Activated T-cell treated with anti-CD3 and anti-CD28 coated beads for 48 hours (primary cell): ENCODE measurements at places on chromosomes 6 and 20.

- no peak for DNase-seq
Measured at GRCh38 chr6:53556986-53557715, 12.2 kb upstream of the GCLC start.

DNA sequence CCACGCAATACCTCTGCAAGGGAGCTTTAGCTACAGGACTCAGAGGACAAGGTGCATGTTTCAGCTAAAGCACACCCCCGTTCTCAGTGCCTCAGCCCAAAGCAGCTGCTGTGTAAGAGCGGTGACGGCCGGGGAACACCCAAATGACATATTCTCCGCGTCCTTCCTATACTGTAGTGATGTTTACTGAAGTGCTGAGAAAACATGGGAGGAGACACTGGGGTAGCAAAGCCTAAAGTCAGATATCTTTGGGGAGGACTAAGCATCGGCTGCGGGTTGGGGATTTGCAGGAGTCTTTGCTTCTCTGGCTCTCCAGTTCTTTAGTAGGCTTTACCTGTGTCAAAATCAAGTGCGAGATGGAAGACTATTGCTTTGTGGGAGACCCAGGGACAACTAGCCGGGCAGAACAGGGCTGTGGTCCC is 1.7 kb downstream of the SLC22A23 start:
- DNase-seq: peak; percentile 33

GRCh38 chr6:47371139-47371869 is 61.6 kb upstream of the TNFRSF21 start:
- DNase-seq: no peak

GRCh38 chr6:18160911-18161310 is 5.7 kb downstream of the KDM1B start:
- DNase-seq: no peak

- peak; percentile 31 for DNase-seq
Measured at GRCh38 chr6:45677381-45678284, 299.9 kb upstream of the SUPT3H start.

DNA sequence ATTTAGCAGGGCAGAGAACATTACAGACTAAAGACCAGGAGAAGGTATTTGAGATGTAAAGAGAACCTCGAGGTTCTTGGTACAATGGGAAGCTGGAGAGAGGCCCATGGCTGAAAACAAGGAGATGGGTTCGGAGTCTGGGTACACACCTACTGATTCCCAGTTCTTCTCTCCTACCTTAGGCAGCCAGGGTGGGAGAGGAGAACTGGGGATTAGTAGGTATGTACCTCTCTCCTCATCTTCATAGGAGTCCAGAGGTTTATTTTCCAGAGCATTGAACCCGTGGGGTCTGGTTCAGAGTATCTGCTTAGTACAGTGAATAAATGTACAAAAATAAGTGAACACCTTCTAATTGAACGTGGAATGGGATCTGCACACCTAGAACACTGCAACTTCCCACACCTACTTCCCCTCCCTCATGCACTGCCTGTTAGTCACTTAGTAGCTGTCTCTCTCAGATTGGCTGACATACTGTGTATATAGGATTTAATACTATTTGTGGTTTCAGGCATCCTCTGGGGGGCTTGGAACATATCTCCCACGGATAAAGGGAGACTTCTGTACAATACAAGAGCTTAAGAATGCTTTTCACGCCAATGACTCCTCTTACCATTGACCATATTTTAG is 23.5 kb upstream of the NUP153 start:
- DNase-seq: no peak

DNA sequence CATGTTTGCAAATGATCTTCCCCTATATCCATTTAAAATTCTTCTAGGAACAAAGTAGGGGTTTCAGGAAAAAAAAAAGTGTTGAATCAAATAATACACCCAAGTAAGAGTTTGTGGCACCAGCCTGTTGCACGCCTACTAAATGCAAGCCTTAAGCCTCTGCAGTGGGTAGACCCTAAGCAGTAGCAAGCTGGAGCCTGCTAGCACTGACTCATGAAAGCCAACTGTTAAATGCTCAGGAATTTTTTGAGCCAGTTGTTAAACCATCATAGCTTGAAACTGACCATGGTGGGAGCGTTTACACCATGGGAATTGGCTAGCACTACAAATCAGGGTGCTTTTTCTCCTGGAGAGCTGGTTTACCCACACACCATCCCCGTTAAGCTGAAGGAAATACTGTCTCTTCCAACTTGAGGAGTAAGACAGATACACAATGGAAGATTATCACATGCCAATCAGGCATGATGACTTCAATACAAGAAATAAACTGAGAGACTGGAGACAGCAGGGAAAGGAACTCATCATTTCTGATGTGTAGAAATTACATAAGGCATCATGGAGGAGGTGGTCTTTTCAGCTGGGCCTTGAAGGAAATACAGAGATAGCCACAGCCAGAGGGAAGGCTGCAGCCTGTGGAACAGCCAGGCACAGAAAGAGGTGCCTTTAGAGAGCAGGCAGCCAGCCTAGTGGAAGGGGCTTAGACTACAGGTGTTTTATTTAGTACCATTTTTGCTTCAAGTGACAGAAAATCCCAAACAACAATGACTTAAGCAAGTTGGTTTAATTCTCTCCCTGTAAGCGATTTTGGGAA is 110.8 kb downstream of the SNX5 start:
- DNase-seq: no peak

GRCh38 chr6:73898599-73898998 is 202.6 kb downstream of the CD109 start:
- DNase-seq: no peak

GRCh38 chr6:118638288-118638687 is 13.1 kb downstream of the CEP85L start:
- no peak for DNase-seq

DNA sequence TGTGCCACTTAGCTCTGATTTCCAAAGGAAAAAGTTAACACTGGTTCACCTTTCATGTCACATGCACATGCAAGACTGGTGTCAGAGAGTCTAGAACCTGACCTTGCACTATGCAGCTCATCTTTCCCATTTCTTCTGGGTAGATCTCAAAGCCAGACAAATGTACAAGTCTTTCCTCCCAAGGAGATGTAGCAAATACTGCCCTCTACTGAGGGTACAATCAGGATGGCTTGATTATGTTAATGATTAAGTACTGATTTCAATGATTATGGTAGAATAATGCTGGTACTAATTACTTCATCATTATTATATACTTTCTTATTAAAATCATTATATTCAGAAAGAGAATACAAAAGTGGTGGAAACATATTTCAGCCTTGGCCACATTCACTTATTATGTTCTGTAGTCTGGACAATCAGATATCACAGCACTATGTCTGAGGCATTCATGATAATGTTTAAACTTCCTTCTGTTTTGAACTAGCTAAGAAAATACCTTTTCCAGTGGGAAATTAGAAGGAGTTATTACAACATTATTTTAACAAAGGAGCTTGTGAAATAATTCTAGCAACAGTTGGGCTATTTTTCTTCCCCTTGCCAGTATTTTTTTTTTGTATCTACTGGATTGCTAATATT is 68.5 kb upstream of the FOXO3 start:
- no peak for DNase-seq

- peak; percentile 21 for DNase-seq
Measured at GRCh38 chr6:32666420-32667300, at the start of gene HLA-DQB1. TSS of gene HLA-DQB1 (minus strand) at chr6:32666657. CDS start at chr6:32666607, 50 bp downstream.

GRCh38 chr6:72943699-72944098 is 281.6 kb downstream of the KHDC1L start:
- no peak for DNase-seq

DNA sequence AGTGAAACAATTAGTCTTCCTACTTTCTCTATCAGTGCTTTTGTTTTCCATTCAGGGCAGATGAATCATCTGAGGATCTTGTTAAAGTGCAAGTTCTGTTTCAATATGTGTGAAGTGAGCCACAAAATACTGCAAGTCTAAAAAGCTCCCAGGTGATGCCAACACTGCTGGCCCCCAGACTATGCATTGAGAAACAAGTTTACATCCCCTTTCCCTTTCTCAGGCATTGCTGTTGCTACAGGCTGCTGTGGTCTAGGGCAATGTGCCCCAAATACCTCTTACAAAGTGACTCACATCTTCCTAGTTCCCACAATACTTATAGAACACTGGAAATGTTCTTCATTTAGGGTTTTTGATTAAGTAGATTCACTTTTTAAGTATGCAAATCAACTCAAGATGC is 31.8 kb downstream of the ABRACL start:
- DNase-seq: no peak

GRCh38 chr20:9093218-9093957 is 24.5 kb downstream of the PLCB4 start:
- DNase-seq: no peak

- no peak for DNase-seq
Measured at GRCh38 chr20:61621035-61621730, 369.1 kb downstream of the CDH4 start.

DNA sequence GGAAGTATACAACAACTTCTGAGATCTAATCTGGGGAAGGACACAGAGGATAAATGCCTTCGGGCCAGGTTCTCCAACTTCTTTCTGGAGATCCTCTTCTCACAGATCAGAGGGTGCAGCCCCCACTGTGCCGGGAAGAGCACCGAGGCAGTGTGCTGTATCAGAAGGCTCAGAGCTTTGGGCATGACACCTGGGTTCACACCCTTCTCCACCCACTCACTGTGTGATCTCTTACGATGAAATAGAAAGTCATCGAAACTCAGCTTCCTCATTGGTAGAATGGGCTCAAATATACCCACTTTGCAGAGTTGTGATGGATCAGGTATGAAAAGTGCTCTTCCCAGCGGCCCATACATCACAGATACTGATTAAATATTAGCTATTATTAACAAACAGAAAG is 347.5 kb upstream of the SOX4 start:
- DNase-seq: no peak

DNA sequence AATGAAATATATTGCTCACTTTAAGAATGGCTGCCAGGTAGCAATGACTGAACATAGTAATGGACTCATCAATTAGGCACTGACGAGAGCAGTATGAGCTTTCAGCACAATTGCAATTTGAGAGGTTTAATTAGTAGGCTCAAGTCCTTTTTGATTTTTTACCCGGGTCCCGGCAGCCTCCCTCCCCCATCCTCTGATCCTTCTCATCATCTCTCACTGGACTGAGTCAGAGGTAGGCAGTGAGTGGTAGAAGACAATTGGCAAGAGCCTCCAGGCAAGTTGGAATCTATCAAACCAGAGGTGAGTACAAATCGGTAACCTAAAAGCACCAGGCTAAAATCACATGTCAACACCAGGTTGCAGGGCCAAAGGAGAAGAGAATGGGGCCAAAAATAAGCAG is 107.9 kb downstream of the DCDC2 start:
- DNase-seq: no peak

DNA sequence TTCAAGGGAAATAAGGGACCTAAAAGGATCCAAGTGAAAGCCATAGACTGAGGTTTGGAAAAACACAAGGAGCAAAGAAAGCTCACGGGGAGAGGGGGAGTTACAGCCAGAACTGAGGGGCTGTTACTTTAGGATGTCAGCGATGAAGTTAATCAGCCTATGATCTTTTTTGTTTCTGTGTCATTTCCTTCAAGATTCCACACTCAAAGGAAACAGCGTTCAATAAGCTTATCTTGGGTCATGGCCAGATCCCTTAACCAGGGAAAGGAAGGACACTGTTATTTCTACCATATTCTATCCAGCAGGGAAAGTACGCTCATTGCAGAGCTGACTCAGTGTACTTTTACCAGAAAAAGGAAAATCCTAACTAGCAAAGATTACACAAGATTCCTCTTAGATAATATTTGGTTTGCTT is 132.8 kb downstream of the PFDN4 start:
- no peak for DNase-seq

GRCh38 chr6:85552652-85553051 is 41.0 kb downstream of the SNX14 start:
- DNase-seq: no peak

GRCh38 chr6:134049586-134049985 is 2.8 kb downstream of the SLC2A12 start:
- no peak for DNase-seq

DNA sequence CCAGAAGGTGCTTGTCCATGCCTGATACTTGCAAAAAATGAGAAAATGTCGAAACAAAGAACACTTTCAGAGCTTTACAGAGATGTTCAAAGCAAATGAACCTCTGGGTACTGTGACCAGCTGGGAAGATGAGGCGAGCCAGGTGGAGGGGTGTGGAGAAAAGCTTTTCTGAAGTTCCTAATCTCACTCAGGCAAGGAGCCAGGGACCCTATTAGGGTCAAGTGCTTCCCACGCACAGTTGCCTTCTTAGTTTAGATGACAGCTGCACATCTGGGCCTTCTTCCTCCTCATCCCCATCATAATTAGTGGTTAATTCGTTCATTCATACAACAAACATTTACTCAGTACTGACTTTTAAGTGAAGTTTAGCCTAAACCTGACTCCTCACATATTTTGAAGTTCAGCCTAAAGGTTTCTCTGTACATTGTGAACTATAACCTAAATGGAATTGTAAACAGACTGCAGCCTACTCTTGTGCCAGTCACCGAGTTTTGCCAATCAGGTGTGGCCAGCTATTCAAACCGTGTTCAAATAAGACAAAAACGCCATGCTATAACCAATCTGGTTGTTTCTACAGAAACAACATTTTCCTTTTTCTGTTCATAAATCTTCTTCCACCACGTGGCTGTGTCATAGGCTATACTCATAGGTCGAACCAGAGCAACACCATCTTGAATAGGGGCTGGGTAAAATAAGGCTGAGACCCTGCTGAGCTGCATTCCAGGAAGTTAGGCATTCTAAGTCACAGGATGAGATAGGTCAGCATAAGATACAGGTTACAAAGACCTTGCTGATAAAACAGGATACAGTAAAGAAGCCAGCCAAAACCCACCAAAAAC is 19.3 kb upstream of the AHCY start:
- DNase-seq: no peak

- no peak for DNase-seq
Measured at GRCh38 chr20:47370850-47371782, 14.6 kb upstream of the ZMYND8 start.

DNA sequence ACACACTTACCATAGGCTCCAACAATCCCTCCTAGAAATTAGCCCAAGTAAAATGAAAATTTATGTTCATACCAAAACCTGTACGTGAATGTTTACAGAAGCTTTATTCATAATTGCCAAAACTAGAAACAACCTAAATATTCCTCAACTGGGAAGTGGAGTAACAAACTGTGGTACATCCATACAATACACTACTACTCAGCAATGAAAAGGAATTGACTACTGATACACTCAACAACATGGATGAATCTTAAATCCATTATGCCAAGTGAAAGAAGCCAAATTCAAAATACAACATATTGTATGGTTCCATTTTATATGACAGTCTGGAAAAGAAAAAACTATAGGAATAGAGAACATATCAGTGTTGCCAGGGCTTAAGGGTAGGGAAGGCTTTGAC is 19.7 kb upstream of the MMP24 start:
- DNase-seq: no peak

- DNase-seq: no peak
Measured at GRCh38 chr20:63402181-63402859, 41.2 kb upstream of the CHRNA4 start.

DNA sequence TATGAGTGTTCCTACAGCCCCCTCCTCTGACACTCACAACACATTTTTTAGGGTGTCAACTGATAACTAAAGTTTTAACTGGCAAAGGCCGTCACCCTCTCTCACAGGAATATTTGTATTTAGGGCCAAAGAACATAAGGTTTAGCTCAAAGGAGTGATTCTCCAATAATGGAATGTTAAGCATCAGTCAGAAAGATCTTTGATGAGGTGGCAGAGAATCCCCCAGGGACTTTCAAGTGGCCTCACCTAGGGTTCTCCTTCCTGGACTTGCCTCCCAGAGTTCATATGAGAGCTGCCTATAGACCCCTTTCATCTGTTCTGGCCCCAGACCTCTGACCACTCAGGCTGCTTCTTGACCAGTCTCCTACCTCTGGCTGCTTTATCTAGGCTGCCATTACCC is 7.4 kb upstream of the SCUBE3 start:
- no peak for DNase-seq

- DNase-seq: no peak
Measured at GRCh38 chr20:49570828-49571552, 3.1 kb upstream of the PTGIS start.
